Glutamatergic neuron (in vitro differentiated cells): ENCODE measurements at places on chromosomes 11 and 22. TPM values are rescaled to one million over a fixed set of nuclear protein-coding genes. Genes with fewer than 3 reads are reported as not detected.
A peak's percentile ranks its signal among the peaks of the same experiment; 100 is the strongest.

DNA sequence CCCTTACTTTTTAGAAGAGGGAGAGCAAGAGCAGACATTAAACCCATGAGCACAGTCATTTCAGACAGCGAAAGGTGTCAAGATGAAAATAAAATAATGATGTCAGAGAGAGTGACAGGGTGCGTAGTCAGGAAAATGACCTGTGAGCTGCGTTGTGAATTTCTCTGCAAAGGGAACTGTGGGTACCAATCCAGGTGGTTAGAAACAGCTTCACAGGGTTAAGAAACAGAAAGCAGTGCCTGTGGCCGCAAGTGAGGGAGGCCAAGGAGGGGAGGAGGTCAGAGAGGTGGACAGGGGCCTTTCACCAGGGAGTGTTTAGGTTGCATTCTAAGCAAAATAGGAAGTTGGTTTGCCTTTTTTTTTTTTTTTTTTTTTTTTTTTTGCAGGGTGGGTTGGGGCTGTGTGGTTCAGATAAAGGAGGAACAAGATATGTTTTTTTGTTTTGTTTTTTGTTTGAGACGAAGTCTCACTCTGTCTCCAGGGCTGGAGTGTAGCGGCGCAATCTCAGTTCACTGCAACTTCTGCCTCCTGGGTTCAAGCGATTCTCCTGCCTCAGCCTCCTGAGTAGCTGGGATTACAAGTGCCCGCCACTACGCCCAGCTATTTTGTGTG is 7.9 kb downstream of the TIGD3 start:
- no peak overlapping the region for H3K27ac ChIP-seq
- H3K27me3 ChIP-seq: peaks cover 1% of the 10 kb centered on the region
- DNase-seq: no peak
- H3K36me3 ChIP-seq: no peaks in the 10 kb centered on the region

GRCh38 chr11:129006161-129006560 is 63.5 kb upstream of the TP53AIP1 start:
- H3K36me3 ChIP-seq: peaks cover 20% of the 10 kb centered on the region
- H3K27ac ChIP-seq: no peak overlapping the region
- H3K4me3 ChIP-seq: no peak overlapping the region
- H3K27me3 ChIP-seq: no peaks in the 10 kb centered on the region

GRCh38 chr11:14582793-14583192 is 60.8 kb upstream of the PDE3B start:
- no peak overlapping the region for H3K4me3 ChIP-seq
- no peak for DNase-seq
- H3K36me3 ChIP-seq: no peaks in the 10 kb centered on the region
- H3K27me3 ChIP-seq: peaks cover 3% of the 10 kb centered on the region
- H3K4me1 ChIP-seq: peaks cover 25% of the 10 kb centered on the region

- no peaks in the 10 kb centered on the region for H3K27me3 ChIP-seq
- H3K4me3 ChIP-seq: no peak overlapping the region
- DNase-seq: no peak
- no peaks in the 10 kb centered on the region for H3K4me1 ChIP-seq
- no peaks in the 10 kb centered on the region for H3K36me3 ChIP-seq
Observed at GRCh38 chr11:86983021-86983488, 27.9 kb upstream of the FZD4 start.

Gene PGA3
- total RNA-seq: not detected

- H3K27ac ChIP-seq: peak overlapping the region; percentile 10
- H3K36me3 ChIP-seq: no peaks in the 10 kb centered on the region
- H3K27me3 ChIP-seq: peaks cover 3% of the 10 kb centered on the region
- DNase-seq: peak; percentile 22
- peaks cover 37% of the 10 kb centered on the region for H3K4me1 ChIP-seq
- H3K4me3 ChIP-seq: no peak overlapping the region
Observed at GRCh38 chr11:26849036-26849435, 127.2 kb upstream of the SLC5A12 start.

Gene MS4A6E
- total RNA-seq: not detected
